SK-N-SH (cell line): ENCODE measurements at places on chromosomes 7 and 10.
A peak's percentile ranks its signal among the peaks of the same experiment; 100 is the strongest.

DNA sequence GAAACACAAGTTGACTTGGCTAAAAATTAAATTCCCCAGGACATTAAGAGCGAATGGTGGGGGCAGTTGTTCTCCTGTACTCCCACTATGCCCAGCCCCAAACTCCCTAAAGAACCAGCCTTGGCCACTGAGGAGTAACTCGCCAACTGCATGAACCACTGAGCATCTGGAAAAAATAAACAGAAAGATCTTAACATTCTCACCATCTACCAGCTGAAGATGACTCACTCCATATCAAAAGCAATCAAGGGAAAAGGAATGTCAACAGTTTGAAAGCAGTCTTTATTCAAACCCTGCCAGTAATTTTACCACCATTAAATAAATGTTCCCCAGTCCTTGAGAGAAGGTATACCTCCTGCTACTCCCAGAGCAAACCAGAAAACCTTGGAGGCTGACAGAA is 45.4 kb downstream of the CTTNBP2 start:
- no peak for DNase-seq

- peak; percentile 73 for DNase-seq
Measured at GRCh38 chr7:6026011-6026819, 5.0 kb upstream of the ANKRD61 start.

DNA sequence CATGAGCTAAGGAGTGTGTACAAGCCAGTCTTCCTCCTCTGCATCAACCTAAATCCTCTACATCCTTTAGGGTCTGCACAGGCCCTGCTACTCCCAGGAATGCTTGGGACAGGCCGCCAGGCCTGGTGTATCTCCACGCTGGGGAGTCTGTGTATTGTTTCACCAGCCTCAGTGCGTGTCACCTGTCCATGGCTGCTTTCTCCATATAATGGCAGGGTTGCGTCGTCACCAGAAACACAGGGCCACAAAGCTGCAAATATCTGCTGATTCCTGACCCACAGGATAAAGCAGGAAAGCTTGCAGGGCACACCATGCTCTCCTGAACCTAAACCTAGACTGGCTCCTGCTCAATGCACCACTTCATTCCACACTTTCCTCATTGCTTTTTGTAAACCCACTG is 45.6 kb downstream of the COBL start:
- DNase-seq, result no peak

- peak; percentile 55 for DNase-seq
Measured at GRCh38 chr7:102925976-102926782, 13.4 kb downstream of the LRRC17 start.

- DNase-seq, result no peak
Measured at GRCh38 chr10:46222364-46222935, 64.3 kb upstream of the ANTXRL start.
